ENCODE measurements at places on chromosomes 6 and 20.

DNA sequence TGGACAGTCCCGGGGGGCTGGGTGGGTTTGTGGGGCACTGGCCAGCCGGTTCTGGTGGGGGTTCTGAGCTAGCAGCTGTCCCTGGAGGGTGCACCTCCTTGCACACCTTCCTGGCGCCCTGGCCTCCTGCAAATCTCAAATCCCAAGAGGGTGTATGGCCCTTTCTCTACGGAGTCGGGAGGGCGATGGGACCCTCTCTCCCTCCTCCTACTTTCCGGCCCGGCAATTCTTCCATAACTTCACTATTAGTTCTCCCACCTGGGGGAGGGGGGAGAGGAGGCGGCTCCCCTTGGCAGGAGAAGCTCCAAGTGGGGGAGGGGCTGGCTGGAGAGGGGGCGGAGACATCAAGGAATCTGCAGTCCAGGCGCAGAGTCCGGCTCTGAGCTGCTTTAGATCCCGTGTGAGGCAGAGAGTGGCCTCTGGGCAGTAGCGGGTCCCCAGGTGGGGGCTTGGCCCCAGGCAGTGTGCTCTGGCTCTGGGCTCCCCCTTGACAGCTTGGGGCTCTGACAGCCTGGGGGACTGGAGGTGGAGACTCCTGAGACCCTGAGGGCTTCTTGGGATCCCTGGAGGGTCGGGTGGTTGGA, 1.4 kb upstream of the LAMA5 start:
- DNase-seq = no peak

- no peak for DNase-seq
Measured at GRCh38 chr6:135990439-135990838, 138.9 kb downstream of the PDE7B start.

DNA sequence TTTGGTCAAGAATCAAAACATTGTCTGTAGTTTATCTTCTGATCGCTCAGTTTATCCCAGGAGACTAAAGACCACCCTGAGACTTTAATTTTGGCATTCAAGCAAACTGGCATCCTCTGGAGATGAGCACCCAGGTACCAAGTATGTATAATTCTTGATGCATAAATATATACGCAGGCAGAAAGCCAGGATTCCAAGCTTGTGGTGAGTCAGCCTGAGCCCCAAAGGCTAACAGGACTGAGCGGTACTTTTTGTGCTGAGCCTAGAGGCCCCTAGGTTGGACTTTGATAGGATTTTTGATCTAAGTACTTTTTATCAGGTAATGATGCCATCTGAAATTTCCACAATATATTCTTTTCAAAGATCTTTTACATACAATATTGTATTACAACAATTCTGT, 301.3 kb downstream of the TFAP2B start:
- no peak for DNase-seq

DNA sequence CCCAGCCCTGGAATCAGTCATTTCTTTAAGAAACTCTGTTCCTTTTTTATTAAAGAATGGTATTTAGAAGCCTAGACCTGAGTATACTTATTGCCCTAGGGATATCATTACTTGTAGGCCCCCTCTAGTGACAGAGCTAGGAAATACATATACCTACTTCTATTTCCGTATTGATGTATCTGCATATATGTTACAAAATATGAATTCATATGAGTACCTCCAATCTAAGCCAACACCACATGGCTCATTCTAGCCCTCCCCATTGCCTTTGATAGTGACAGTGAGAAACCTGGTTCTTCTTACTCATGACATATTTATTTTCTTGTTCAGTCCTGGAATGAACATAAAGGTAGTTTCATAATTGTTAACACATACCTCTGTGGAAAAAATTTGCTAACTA, 137.2 kb downstream of the FARS2 start:
- DNase-seq = peak; percentile 56

DNA sequence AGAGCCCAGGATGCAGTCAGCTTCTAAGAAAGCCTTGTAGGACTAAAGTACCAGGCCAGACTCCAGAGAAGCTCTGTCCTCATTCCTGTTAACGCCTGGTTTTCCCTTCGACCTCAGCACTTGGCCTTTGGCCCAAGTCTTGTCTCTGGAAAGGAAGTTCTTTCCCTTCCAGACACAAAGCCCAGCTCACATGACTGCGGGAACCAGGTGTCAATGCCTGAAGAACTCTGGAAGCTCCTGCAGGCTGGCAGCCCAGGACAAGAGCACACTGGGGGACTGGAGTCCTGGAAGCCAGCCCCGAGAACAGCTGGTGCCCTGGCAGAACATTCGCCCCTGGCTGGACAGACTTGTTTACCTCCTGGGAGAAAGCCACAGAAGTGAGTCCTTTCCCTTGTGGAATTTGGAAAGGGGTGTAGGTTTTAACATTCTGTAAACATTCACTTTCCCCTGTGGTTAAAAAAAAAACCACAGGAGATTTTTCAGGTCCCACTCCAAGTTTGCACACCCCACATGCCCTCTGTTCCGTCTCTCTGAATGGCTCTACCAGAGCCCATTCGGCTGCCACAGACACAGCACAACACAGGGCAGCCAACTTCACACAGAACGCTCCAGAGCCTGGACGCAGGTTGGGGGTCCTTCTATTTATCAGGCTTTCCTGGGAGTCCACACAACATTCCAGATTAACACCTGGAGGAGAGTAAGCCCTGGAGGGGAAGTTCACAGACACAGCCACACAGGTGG, 18.1 kb downstream of the ACSS1 start:
- no peak for DNase-seq

DNA sequence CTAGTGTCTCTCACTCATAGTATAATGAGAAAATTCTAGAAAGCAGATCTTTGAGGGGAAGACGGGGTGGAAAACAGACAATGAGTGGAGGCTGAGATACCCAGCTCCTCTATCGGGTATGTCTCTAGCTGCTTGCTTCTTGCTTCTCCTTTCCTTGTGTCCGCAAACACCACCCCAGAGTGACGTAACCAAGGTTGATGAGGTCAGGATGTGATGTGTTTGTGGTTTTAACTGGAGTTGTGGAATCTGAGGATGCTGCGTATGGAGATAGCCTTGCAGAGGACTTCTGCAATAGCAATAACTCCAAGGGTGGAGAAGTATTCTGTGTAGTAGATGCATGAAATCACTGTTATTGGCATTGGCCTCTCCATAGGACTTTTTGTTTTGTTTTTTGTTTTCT, 132.7 kb upstream of the IFNGR1 start:
- no peak for DNase-seq

DNA sequence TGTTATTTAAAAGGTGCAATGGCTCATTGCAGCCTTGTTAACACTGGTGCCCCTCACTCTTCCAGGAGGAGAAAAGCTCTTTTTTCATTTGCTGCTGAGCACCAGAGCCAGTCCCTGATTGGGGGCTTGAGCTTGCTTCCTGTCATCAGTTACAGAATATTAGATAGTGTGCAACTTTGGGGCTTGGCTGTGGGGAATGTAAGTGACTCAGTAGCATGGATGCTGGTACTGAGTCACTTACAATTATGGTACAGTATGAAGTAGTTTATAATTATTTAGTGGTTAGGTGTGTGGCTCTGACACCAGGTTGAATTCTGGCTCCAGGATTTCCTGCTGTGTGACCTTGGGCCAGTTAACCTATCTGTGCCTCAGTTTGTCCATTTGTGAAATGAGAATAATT, 37.6 kb downstream of the ANKS1A start:
- no peak for DNase-seq

- no peak for DNase-seq
Measured at GRCh38 chr20:17782768-17783167, 83.0 kb downstream of the BANF2 start.

DNA sequence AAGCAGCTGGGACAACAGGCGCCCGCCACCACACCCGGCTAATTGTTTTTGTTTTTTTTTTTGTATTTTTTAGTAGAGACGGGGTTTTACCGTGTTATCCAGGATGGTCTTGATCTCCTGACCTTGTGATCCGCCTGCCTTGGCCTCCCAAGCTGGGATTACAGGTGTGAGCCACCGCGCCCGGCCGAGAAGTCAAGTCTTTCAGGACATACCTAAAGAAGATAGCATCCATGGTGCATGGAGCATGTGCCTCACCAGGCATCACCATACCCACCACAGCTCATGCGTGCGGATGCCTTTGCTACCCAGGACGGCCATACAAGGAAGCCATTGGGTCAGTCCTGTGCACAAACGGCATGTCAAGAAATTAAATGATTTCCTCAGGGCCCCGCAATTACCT, 60.8 kb downstream of the DACT2 start:
- DNase-seq = no peak

DNA sequence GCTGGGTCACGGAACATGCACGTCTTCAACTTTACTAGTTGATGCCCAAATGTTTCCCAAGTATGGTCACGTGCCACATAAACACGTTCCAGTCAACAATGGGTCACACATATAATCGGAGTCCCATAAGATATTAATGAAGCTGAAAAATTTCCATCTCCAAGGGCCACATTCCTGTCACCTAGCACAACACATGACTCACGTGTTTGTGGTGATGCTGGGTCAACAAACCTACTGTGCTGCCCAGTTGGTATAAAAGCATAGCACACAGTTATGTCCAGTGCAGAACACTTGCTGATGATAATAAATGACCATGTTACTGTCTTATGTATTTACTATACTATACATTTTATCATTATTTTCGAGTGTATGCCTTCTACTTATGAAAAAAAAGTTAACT, 68.0 kb upstream of the INSM1 start:
- DNase-seq = no peak

DNA sequence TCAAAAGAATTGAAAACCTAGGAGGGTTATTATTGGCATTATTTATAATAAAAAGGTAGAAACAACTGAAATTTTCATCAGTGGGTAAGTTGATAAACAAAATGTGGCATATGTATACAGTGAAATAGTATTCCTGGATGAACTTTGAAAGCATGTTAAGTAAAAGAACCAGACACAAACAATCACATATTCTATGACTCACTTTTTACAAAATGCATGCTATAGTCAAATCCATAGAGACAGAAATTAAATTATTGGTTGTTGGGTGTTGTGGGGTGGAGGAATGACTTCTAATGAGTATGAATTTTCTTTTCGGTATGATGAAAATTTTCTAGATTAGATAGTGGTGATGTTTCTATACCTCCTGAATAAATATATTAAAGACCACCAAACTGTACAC, 94.6 kb downstream of the LRRC1 start:
- DNase-seq = no peak

DNA sequence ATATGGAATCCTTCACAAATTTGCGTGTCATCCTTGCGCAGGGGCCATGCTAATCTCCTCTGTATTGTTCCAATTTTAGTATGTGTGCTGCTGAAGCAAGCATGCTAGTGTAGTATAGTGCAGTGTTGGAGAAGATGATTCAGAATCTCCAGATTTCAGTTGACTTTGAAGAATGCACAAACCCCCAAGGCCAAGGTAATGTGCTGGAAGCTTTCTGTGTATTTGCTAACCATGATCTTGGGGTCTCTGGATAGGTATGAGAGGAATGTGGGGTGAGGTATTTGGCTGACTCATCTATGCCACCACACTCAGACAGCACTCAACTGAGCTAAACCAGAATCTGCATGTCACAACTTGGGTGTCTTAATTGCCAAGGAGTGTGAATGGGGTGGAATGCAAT, 42.6 kb upstream of the DEK start:
- DNase-seq = no peak

DNA sequence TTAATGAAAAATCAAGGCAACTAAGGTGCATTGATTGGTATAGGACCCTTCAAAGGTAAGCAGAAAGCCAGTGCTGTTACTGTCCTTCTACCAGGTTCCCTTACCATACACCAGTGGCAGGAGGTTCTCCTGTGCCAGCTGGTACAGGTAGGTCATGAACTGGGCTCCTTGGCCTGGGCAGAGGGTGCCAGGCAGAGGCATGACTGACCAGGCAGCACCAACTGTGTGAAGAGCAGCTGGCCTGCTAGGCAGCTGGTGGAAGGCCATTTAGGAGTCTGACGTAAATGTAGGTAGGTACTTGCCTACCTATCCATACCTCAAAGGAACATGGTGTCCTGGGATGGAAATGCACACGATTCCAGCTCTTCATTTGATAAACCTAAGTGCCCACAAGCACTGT, 23.3 kb downstream of the PCNA start:
- DNase-seq = no peak
